Activated CD8-positive, alpha-beta T cell treated with anti-CD3 and anti-CD28 coated beads for 36 hours (primary cell): ENCODE measurements at places on chromosomes 13 and 19. TPM values are rescaled to one million over a fixed set of nuclear protein-coding genes. Genes with fewer than 3 reads are reported as not detected.

MAST1 gene
- 3.0 TPM for total RNA-seq

FPR1 gene
- total RNA-seq = not detected

PPM1N gene
- 4.2 TPM for total RNA-seq

IQCN gene
- total RNA-seq = 0.59 TPM

ZNF497 gene
- total RNA-seq = 1.3 TPM

CACNG7 gene
- not detected for total RNA-seq

LHB gene
- not detected for total RNA-seq

ZNF682 gene
- 8.9 TPM for total RNA-seq

CNN1 gene
- total RNA-seq = not detected

DNA sequence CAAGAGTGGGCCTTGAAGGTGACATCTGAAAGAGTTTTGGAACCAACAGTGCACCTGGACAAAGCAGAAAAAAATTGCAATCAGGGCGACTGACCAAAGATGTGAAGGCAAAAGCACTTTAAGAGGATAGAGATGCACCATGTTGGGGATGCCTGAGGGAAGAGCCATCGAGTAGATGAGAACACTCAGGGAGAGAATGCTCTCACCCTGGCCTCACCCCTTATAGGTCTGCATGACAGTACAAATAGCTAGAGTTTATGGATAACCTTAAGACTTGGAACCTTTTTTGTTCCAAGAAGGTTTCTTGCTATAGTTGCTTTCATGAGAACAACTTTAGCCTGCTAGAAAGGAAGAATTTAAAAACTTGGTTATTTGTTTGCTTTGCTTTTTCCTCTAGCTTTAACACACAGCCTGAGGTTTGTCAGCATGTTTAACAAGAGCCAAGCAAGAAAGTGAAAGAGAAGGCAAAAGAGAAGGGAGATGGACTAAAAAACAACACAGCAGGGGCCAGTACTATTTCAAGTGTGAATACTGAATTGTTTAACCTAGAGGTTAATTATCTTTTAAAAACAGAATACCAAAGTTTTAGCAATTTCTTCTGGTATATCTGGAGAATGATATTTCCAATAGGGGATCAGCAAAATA, 418.9 kb downstream of the DIAPH3 start:
- no peak for DNase-seq

DNA sequence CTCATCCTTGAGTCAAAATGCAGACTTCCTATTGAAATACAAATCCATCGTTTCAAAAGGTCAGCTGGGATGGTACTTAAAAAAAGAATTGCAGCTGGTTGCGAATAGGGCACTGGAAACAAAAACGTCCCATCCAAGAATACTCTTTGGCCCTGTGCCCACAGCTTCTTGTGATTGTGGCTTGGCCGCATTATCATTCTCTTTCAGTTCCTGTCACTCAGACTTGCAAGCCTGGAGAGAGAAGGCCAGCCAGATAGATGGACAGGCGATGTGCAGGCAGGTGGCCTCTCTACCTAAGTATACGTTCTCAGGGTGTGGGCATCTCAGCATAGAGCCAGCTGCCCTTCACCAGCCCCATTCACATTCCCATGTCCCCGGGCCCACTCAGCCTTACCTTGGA, 208.5 kb upstream of the ZNF536 start:
- no peak for DNase-seq

DNA sequence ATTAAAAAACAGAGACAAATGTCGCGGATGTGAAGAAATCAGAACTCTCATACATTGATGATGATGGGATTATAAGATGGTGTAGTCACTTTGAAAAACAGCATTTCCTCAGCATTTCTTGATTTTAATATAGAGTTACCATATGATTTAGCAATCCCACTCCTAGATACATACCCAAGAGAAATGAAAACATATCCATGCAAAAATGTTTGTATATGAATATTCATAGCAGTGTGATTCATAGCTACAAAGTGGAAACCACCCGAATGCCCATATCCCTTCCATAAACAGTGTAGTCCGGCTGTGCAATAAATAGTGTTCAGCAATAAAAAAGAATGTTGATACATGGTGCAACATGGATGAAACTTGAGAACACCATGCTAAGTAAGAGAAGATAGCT, 44.6 kb downstream of the DPY19L3 start:
- DNase-seq = no peak

GRCh38 chr19:55546011-55546410, 668 bp upstream of the SBK3 start:
- no peak for DNase-seq

DNA sequence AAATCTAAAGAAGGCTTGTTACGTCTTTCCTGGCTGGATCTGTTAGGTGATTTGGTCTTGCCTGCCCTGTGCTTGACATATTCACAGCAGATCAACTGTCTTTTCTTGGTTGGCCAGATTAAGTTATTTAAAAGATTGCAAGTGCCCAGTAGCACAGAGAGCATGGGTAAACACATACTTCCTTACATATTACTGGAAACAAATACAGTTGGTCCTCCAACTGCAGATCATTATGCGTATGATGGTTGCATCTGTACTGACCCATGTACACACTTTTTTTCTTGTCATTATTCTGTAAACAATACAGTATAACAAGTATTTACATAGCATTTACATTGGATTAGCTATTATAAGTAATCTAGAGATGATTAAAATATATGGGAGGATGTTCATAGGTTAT, 9.2 kb upstream of the MPHOSPH8 start:
- DNase-seq = no peak

GRCh38 chr13:75455962-75456361, 26.0 kb downstream of the TBC1D4 start:
- DNase-seq = no peak

GRCh38 chr13:98489446-98490194, 87.3 kb downstream of the STK24 start:
- DNase-seq = no peak

GRCh38 chr13:91115776-91116175, 231.7 kb upstream of the MIR17HG start:
- DNase-seq = no peak

- no peak for DNase-seq
Measured at GRCh38 chr19:35291916-35292315, at the start of gene MAG. Gene MAG, plus strand, starts transcription at chr19:35292161. Its CDS starts 3,248 bp downstream, at chr19:35295409.

- DNase-seq = no peak
Measured at GRCh38 chr13:21576426-21576825, 27.5 kb downstream of the MICU2 start.

DNA sequence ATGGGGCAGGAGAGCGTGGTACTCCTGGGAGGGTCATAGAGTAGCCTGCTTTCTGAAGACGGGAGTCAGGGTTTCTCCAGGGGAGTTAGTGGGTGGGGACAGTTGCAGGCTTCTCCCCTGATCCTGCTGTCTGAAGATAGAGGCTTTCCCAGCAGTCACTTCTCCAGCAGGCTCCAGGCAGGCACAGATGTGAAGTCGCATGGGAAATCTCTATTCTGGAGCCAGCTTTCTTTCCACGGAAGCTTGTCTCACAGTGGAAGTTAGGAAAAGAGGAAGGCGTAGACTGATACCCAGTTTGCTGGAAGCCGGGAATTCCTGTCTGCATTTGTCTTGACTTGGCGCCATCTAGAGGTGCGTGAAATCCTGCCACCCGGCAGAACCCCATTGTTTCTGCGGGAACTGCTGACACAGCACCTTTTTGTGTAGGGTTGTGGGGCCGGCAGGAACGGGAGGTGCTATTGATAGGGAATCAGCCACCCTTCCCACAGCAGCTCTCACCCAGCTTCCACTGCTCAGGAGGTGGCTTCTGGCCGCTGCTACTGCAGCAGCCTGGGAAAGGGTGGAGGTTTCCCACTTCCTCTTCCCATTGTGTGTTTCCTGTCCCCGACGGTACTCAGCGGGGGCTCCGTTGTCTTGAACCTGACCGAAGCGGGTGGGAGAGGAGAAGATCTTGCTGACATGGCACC, 28.5 kb upstream of the NPAS1 start:
- peak; percentile 73 for DNase-seq

DNA sequence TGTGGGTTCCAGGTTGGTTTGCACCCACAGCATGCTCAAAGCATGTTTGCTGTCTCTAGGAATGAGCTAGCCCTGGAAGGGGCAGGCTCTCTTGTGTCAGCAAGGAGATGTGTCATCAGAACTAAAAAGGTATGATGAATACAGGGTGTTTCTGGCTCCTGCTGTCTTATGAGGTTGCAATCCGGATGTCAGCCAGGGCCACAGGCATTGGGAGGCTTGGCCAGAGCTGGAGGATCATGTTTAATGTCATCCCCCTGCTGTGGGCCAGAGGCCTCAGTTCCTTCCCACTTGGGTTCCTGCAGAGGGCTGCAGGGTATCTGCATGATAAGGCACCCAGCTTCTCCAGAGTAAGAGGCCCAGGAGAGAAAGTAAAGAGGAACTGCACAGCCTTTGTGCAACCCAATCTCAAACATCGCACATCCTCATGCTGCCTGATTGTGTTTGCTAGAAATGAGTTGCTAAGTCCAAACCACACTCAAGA, 193.6 kb downstream of the COL4A1 start:
- DNase-seq = no peak

GRCh38 chr13:59867867-59868266, 295.9 kb downstream of the DIAPH3 start:
- DNase-seq = no peak

- no peak for DNase-seq
Measured at GRCh38 chr13:62846302-62846701, 1430.7 kb upstream of the PCDH20 start.

DNA sequence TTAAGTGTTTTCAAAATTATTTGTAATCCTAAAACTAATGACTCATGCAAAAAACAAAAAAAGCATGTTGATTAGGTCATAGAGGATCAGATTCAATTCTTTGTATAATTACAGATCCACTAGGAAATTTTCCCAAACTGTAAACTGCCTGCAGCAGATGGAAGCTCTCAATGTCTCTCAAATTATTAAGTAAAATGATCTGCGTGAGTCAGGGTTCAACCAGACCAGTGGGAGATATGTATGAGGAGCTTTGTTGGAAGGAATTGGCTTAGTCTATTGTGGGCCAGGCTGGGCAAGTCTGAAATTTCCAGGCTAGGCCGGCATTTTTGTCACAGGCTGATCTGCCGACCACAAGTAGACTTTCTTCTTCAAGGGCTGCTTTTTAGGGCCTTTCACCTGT, 14.4 kb upstream of the SACS start:
- no peak for DNase-seq

GRCh38 chr19:2977001-2977745, at the start of gene TLE6:
Gene TLE6, plus strand, starts transcription at chr19:2977564. Its CDS starts 670 bp downstream, at chr19:2978234.
- DNase-seq = peak; percentile 97

GRCh38 chr19:19747357-19748220, 14.7 kb upstream of the ZNF14 start:
- no peak for DNase-seq

DNA sequence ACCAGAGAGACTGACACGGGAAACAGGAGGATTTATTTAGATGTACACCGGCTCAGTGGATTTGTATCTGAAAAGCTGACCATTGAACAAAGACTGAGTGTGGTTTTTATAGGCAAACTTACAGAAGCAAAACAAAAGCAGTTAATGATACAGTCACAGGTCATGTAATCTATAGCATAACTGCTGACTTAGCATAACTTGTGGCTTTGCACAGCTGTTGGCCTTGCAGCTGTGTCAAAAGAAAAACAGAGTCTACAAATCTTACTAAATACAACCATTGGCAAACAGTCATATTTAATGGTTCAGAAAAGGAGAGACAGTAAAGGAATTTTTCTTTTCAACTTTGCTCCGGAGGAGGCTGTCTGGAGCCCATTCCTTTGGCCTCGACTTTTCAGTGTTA, 2.3 kb upstream of the ILF3 start:
- DNase-seq = no peak

GRCh38 chr19:51694318-51695085, 1.4 kb downstream of the SPACA6 start:
- DNase-seq = no peak

- DNase-seq = peak; percentile 53
Measured at GRCh38 chr13:97261254-97262005, 39.3 kb downstream of the MBNL2 start.

DNA sequence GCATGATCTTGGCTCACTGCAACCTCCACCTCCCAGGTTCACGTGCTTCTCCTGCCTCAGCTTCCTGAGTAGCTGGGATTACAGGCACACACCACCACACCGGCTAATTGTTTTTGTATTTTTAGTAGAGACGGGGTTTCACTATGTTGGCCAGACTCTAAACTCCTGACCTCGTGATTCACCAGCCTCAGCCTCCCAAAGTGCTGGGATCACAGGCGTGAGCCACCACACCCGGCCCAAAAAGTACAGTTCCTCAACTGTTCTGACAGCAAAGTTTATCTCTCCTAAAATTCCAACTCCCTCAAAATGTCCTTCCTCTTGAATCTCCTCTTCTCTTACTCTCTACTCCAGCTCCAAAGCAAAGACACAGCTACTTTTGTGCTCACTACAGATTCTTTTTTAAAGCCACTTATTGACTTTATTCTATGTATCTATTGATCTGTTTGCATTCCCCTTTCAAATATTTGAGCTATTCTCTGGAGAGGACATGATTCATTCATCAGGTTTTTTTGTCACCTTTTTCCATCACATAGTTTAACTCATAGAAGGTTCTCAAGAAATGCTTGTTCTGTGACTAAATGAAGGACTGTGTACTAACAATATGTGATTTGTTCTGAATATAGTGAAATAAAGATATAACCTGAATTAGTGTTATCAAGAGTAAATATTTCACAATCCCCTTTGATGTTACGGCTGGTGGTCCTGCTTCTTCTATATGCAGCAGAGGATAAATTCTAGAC, 142.2 kb downstream of the TBC1D4 start:
- DNase-seq = no peak

DNA sequence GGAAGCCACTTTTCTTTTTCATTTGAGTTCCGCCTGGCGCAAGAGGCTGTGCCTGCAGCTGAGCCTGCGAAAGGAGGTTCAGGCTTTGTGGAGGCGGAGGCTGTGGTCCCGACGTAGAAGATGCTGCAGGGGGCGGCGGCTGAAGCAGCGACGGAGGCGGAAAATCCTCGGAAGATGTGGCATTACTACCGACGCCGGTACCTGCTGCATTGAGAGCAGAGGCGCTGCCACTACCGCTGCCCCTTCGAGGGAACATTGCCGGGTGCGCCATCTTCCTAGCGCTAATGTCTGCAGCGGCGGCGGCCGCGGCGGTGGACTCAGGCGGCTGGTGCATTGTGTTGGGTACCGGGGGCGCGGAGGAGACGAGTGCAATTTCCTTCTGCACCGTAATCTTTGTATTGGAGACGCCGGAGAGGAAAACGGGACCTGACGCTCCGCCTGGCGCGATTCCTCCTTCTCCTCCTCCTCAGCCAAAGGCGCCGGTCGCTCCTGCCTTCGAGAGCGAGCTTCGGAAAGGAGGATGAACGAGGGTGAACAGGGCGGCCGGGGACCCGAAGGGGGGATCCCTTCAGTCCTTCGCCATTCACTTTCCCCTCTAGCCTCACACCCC, at the start of gene TSC22D1:
TSS of gene TSC22D1 (minus strand) at position 590 of the 610 bp plus-strand sequence. CDS start at position 334, 256 bp downstream.
- DNase-seq = peak; percentile 81

DNA sequence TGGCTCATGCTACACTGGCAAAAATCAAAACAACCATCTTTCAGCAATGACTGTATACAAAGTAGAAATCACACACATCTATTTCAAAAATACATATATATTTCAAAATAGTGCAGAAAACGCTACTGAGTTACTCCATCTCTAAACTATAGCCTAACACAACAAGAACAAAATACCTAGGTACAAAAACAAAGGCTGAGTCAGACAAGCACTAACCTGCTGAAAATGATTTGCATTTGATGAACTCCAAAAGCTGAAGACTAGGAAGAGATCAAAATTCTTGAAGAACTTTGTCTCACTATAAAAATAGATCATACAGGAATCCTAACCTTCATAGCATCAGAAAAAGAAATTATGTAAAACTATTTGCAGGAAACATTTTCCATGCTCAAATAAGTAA, 381.6 kb downstream of the EFNB2 start:
- no peak for DNase-seq
